NCI-H2081 (cell line): ENCODE measurements at places on chromosomes 1 and 21.

DNA sequence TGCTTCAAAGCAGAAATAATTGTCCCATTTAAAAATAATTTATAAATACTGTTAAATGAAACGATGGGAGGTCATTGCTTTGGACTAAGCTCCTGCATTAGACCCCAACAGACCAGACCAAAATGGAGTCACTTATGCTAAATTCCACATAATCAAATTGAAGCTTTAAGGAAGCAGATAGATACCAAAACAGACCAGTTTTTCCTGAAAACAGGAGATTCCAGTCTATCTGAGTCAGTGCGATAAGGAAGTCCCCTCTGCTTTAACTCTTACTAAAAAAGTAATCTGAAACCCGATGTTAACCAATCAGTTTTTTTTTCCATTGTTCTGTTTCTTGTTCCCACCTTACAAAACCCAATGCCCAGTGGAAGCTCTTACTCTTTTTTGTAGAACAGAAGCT is 16.2 kb upstream of the DNASE2B start:
- DNase-seq, result no peak

GRCh38 chr1:208803011-208803811 is 559.0 kb upstream of the PLXNA2 start:
- peak; percentile 61 for DNase-seq

GRCh38 chr21:20779321-20779720 is 218.9 kb upstream of the NCAM2 start:
- DNase-seq, result no peak

DNA sequence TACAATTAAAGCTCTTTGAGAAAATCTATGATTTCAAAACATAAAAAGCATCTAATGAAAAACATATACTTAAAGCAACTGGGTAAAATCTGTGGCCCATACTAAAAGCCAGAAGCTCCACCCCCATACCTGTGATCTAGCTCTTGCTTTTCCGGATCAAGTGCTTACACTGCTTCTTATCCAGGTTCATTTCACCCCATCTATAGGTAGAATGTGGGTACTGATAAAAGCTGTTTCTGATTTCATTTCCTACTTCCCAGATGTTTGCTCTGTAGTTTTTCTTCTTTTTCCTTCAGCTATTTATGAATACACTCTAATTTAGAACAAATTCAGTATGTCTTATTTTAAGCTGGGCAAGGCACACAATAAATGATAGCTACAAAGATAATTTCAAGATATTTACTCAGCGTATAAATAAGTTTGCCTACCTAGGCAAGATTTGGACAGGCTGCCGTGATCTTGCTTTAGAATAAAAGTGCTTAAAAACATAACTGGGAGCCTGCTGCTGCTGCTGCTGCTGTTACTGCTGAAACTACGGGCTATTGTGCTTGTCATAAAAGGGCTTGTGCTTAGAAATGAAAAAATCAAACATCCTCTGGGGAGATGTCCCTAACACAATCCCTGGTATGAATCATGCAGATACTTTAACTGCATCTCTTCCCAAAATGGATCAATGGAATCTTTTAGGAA is 2.1 kb downstream of the SIPA1L2 start:
- DNase-seq, result peak; percentile 71

DNA sequence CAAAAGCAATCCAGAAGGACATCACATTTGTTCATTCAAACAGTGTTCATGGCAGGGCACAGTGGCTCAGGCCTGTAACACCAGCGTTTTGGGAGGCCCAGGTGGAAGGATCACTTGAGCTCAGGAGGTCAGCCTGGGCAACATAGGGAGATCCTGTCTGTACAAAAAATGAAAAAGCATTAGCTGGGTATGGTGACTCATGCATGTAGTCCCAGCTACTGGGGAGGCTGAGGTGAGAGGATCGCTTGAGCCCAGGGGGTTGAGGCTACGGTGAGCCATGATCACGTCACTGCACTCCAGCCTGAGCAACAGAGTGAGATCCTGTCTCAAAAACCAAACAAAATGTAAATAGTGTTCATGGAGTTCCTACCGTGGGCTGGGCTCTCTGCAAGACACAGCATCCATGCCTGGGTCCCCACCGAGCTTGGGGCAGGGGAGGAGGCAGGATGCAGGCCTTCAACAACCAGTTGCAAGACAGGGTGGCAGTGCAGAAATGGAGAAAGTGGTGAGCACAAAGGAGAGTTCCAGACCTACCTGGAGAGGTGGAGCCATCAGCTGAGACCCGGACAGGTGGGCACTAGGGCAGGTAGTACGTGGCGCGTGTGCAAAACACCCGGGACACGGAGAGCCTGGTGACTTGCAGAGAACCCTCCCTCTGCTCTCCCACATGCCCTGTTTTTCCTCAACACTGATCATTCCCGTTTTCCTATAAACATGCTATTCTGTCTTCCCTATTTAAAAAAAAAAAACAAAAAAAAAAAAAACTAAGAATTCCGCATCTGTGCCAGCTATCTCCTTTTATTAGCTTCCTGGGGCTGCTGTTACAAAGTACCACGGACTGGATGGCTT is 138.9 kb downstream of the TOMM20 start:
- DNase-seq, result no peak

DNA sequence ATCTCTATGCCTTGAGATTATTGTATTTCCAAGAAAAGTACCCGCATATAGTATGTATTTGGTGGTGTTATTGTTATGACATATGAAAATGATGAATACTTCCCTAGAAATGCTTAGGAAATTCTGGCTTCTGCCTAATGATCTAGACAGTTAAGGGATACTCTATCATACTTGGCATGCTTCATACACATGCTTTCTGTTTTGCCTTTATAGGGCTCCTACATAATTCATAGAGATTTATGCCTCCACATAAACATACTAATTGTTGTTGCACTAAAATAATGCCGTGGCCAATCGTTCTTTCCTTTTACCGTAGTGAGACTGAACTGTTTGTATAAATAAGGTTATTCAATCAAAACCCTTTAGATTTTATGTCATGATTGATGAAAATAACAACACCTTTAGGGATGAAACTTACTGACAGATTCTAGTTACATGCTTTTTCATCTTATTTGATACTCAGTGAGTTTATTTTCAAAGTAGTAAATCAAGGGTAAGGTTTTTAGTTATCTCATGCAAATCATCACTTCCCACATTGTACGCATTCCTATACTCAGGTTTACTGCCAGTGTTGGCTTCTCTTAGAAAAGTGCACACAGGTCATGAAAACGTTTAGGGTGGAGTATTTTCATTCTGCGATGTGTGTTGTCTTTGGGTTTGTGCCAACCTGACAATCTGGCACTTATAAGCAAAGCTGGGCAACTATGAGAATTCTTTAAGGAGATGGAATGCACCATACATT is 40.5 kb upstream of the SCYL3 start:
- DNase-seq, result no peak

- peak; percentile 64 for DNase-seq
Observed at GRCh38 chr1:32334864-32335534, 1.0 kb downstream of the MARCKSL1 start.

DNA sequence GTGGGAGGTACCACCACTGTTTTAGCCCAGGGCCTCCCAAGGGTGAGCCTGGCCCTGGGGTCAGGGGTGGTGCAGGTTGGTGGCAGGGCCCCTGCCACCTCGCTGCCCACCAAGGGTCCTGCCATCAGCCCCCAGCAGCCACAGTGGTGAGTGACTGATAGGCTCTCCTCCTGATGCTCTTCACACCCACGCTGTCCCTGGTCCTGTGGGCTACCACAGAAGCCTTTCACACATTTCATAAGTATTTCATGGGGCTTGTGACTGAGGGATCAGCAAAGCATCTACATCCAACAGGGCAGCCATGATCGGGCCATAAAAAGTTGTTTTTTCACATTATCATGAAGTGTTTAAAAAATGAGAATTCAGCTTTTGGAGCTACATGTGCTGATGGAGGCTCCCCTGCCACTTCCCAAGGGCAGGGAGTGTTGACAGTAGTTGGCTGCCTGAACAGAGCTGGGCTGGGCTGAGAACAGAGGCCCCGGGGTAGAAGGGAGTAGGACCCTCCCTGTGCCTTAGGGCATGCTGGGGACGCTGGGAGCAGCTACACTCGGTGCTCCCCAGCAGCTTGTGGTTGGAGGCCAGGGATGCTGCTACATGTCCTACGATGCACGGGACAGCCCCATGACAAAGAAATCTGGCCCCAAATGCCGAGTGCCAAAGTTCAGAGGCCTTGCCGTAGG is 73.1 kb upstream of the TMEM51 start:
- no peak for DNase-seq

- DNase-seq, result no peak
Observed at GRCh38 chr1:25561421-25562100, 18.2 kb downstream of the LDLRAP1 start.

GRCh38 chr1:25447547-25447946 is 16.9 kb downstream of the MACO1 start:
- no peak for DNase-seq

DNA sequence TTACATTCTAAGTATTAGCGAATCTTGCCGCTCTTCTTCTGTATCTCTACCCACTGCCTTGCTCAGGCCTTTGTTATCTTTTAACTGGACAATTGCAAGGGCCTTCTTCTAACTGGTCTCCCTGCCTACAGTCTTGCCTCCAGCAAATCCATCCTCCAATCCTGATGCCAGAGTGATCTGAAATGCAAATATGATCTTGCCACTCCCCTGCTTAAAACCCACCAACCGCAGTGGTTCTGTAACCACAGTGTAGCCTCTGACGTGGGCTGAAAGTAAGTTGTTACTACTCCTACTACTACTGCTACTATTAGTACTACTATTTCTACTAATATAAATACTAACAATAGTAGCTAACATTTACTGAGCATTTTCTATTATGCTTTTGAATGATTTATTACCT is 12.4 kb downstream of the MOV10 start:
- no peak for DNase-seq

DNA sequence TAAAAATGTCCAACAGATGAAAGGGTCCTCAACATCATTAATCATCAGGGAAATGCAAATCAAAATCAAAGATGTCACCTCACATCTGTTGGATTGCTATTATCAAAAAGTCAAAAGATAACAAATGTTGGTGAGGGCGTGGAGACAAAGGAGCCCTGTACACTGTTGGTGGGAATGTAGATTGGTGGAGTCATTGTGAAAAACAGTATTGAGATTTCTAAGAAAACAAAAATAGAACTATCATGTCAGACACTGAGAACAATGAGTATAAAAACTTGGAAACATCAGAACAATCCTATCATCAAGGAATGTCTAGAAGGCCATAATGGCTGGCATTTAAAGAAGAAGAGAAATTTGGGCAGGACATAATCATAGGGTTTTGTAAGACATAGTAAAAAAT is 209.2 kb upstream of the PTGFR start:
- no peak for DNase-seq

DNA sequence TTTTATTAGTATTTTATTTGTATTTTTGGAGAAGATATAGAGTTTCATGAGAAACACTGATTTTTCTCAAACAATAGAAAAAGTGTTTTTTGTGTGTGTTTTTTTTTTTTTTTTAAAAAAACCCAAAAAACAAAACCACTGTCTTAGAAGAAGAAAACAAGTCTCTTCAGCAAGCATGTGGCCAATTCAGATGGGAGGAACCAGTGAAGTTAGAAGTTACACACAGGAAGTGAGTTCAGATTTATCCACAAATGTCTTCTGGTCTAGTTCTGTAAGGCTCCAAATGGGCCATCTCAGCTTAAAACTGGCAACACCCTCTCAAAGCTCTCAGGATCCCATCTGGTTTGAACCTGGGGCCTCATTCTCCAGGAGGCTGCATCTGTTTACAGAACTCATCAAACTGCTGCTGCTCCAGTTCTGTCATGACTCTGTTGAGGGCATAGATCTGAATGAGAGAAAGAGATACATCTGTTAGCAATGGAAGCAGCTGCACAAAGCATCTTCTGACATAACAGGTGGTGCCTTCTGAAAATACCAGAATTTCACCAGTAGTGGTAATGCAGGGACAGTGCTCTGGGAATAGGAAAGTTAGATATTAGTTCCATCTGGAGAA is 9.8 kb upstream of the ERMAP start:
- no peak for DNase-seq

GRCh38 chr1:162951553-162952315 is 90.8 kb upstream of the CCDC190 start:
- DNase-seq, result no peak

- no peak for DNase-seq
Observed at GRCh38 chr21:25296252-25296651, 311.0 kb downstream of the MRPL39 start.

GRCh38 chr1:156104861-156105832 is 9.4 kb upstream of the LMNA start:
- no peak for DNase-seq

DNA sequence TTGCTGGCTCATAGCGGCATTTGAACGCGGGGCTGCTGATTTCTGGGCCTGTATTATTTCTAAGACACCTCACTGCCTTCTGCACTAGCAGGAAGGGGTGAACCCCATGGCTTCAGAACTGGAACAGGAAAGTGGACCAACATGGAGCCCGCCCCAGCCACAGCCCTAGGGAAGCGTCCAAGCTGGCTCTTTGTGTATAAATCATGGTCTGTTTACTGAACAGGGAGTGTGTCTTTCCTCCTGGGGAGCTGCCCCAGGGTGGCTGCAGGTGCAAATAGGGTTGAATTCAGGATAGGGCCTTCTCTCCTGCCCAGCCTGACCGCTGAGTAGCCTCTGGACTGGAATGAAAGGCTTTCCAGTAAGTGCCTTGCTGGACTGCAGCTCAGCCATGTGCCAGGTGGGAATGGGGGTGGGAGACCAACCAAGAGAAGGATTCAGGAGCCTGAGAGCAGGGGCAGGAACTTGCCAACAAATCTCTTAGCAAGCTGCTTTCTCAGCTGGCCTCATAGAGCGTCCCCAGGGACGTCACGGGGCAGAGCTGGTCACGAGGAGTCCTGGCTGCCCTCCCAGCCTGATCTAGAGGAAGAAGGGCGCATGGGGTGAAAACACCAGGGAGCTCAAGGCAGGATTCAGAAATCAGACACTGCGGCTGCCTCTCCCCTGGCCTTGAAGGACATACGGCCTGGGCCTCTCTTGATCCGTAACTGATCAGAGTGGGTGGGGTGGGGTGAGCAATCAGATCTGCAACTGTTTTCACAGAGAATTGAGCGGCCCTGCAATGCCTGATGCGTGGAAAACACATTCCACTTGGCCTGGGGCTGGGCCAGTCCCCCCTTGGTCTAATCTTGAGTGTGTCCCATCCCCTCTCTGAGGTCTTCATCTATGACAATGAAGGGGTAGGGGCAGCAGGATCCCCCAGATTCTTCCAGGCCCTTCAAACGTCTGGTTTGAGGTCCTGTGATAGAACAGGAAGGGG is 56.5 kb upstream of the SELENON start:
- peak; percentile 88 for DNase-seq

GRCh38 chr1:180581635-180582039 is 22.9 kb downstream of the OVAAL start:
- no peak for DNase-seq

DNA sequence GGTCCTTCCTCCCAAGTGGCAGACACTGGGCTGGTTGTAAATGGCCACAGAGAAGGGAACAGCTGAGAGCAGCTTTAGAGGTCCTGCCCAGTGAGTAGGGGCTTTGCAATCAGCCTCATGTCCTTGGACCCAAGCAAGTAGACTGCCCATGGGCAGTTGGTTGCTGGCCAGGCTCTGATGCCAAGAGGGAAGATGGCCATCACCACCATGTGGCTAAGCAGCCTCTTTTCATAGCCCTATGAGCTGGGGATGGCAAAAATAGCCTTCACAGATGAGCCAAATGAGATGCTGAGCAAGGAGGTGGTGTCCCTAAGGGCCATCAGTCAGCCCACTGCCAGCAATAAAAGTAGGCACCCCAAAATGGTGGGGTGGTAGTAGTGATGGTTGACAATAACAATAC is 3.2 kb downstream of the DISP3 start:
- no peak for DNase-seq

- DNase-seq, result no peak
Observed at GRCh38 chr1:21449906-21450305, 10.0 kb downstream of the NBPF3 start.
